SW 1271 (cell line): ENCODE measurements at places on chromosomes 7 and 10.
A peak's percentile ranks its signal among the peaks of the same experiment; 100 is the strongest.

DNA sequence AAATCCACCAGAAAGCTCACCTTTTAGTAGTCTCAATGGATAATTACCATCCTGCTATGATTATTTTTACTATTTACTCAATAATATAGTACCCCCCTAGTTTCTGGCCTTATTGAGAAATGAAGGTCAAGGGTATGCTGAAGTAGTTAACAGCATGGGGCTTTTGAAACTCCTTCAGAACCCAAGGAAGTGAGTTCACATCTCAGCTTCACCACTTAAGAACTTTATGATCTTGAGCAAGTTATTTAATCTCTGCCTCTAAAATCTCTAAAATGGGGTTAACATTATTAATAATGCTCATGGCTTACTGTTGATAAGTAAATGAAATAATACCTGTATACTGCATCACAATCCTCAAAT is 5.8 kb downstream of the MTPN start:
- no peak for DNase-seq

DNA sequence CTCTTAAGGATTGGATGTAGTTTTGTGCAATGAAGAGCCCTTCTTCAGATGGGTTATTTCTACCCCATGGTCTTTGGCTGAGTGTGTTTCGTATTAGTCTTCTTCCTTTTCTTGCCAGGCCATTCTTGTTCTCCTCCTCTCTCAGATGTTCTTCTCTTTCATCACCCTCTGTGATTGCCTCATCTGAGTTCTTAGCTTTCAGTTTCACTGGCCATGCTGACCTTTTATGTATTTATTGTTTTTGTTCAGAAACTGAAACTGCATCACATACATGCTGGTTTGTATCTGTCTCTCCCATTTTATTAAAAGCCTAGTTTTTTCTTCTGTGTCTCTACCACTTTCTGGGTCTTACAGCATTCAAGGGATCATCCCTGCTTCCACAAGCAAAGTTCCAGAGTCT is 21.7 kb upstream of the PCGF5 start:
- peak; percentile 5 for DNase-seq

- DNase-seq = no peak
Observed at GRCh38 chr10:55742487-55742886, 618.6 kb downstream of the ZWINT start.

DNA sequence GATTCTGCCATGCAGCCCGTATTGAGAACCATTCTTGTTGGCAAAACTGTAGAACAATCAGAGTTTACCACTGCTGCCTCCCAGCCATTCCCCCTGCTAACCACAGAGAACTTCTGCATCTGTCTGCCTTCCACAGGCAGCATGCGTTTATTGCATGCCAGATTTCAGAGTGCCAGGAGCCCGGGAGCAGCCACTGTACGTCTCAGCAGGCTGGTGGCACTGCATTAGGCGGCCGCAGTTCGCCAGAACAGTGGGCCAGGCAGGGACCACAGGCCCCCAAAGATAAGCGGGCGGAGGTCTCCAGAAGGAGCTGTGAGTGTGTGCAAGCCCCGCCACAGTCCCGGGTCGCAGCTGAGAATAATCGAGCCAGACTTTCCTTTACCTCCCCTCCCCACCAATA is 31.8 kb downstream of the ZNF467 start:
- no peak for DNase-seq

GRCh38 chr7:7785344-7785973 is 67.1 kb upstream of the RPA3 start:
- DNase-seq = no peak

- no peak for DNase-seq
Observed at GRCh38 chr7:152615031-152615741, 60.8 kb downstream of the XRCC2 start.

DNA sequence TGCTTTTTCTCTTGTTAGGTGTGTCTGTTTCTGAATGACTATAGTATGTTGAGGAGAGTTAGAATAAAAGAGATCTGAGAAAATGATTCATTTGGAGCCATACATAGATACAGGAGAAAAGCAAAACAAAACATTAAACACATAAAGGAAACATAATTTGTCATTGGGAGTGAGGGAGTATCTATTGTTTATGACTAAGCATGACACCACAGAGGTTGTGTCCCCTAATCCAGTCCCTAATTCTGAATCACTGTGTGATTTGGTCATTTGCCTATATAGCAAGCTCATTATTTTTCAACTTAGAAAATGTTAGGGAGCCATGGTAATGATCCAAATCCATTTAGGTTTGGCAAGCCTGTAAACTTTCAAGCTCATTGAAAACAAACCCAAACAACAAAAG is 132.3 kb upstream of the BMPER start:
- DNase-seq = no peak

DNA sequence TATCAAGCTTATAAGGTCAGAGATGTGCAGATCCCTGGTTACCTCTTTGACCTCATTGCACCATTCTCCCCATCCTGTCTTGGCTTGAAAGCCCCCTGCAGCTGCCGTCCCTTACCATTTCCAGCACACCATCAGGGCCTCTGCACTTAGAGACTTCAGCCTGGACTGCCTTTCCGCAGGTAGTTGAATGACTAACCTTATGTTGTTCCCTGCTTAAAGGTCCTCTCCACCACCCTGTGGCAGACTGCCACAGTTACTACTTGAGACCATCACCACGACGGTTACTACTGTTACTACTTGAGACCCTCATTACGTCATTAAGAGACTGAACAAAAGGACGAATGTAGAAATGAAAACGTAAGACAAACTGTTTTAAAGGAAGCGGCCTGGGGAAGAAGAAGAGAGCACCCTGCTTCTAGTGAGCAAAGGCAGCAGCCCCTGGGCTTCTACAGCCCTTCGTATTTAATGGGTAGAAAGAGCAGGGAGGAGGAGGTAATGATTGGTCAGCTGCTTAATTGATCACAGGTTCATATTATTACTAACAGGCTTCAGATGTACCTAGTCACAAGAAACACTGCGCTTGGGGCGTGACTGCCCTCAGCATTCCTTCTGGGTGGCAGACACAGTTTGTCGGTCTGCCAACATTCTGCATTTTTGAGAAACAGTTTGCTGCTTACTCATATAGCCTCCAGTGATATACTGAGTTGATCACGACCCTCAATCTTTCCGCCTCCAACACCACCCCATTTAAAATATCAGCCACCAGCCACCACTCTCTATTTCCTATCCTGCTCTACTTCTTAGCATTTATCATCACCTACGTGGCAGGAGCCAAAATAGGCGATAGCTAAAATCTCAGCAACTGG is 74.1 kb upstream of the PARD3 start:
- DNase-seq = no peak

GRCh38 chr7:155352076-155352752 is 54.5 kb downstream of the INSIG1 start:
- no peak for DNase-seq

- DNase-seq = no peak
Observed at GRCh38 chr10:71429304-71429703, 32.6 kb downstream of the CDH23 start.

DNA sequence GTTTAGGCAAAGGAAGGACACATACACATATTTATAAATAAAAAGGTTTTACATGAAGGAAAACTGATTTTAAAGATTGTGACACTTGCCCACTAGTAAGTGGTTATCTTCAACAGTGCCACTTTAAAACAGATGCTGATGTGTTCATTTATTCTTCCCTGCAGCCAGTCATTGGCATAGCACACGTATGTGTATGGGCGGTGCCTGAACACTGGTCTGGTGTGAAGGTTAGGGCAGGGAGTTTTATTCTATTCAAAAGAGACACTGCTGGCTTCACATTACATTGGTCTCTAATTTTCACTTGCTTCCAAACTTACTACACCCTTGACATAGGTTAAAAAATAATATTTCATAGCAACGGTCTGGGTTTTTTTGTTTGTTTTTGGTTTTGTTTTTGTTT is 57.9 kb downstream of the NOD1 start:
- DNase-seq = no peak

GRCh38 chr7:127534636-127535035 is 50.8 kb downstream of the GCC1 start:
- DNase-seq = no peak
